ENCODE measurements at places on chromosomes 2 and 18.

DNA sequence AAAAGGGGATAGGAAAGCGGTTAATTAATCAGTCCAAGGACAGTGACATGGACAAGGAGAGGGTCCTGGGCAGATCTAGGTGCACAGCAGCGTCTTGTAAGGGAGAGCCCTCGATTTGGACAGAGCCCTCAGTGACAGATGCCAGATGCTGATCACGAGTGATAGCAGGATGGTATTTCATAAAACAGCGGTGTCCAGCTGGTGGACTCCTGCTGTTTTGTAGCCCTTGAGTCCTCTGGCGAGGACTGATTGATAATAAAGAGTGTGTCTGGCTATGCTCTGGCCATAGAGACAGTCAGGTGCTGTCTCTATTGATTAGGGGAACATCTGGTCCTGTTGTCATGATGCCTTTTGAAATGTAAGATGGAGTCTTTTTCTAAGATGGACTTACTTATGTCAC, 180.7 kb downstream of the NCK2 start:
- DNase-seq: no peak

- no peak for DNase-seq
Observed at GRCh38 chr2:126634273-126634861, 21.6 kb upstream of the GYPC start.

DNA sequence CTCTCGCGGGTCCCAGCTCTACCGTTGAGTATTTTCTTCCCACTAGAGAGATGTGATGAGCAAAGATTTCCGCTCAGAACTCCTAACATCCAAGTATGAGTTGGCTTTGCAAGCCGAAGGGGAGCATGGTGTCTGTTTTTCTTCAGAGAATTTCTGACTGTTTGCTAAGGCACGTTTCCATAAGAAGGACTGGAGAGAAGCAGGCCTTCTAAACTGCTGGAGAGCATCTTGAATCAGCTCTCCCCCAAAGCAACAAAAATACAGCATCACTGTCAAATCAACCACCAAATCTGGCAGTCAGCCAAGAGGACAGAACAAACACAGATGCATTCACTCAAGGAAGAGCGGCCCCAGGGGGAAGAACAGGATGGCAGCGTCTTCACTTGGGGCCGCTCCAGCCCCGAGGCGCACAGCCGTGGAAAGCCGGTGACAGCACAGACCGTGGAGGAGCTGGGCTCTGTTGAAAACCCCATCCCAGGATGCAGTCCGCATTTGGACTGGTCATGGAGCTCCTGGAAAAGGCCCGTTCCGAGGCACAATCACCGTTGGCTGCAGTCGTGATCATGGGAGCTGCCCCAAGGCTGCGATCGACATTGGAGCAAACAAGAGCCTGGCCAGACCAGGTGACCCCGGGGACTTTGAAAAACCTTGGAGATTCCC, 101.4 kb downstream of the NFATC1 start:
- DNase-seq: no peak

- DNase-seq: no peak
Observed at GRCh38 chr2:21392649-21393048, 268.9 kb downstream of the TDRD15 start.

DNA sequence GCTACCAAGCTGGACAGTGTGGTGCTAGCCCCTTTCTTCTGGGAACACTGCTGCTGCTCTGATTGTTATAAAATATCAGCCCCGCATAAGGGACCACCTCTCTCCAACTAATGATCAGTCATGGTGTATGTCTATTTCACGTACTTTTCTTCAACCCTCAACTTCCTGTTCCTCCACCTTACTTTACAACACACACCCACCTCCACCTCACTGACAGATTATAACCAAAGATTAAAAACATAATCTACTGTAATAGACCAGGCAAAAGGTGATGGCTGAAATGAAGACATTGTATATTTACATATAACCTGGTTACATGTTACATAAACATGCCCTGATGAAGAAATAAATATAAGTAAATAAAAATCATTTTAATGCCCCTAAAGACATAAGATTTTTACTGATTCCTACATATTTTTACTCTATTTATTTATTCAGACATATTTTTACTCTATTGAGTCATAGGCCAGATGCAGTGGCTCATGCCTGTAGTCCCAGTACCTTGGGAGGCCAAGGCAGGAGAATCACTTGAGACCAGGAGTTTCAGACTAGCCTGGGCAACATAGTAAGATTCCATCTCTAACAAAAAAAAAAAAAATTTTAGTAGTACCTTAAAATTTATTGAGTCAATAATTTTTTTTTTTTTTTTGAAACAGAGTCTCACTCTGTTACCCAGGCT, 12.8 kb downstream of the STK39 start:
- DNase-seq: no peak

- no peak for DNase-seq
Observed at GRCh38 chr2:168433527-168433926, 22.5 kb upstream of the CERS6 start.

DNA sequence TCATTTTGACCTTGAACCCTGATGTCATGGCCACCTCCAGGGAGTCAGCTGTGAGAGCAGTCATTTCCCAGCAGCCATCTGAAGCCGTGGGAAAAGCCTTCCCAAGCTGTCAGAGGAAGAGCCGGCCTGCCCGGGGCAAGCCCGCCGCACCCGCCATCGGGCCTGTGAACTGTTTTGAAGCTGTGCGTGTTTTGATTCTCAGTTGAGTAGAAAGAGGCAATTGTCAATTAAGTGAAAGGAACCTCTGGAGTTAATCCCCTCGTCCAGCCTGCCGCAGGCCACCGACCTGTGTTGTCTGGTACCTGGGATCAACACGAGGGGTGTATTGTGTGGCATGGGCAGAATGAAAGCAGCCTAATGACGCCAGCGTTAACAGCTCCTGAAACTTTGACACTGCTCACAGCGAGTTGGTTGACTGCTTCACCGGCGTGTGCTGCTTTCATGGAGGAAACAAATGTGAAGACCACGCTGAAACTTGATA, 318.4 kb downstream of the AGAP1 start:
- DNase-seq: no peak

DNA sequence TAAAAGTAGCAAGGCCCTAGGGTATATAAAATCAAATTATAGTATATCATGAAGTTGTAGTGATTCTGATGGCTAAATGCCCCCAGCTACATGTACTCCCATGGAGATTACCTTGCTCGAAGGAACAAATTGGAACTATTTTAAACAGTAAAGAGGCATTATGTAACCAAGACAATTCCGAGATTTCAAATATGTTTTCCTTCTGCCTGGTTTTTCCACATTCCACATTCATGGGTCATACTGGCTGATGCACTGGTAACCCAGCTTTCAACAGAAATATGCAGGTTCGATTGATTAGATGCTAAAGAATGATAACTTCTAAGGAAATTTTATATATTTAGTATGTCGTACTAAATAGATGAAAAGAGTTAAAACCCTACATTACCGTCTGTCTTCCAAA, 62.3 kb upstream of the MGAT4A start:
- no peak for DNase-seq

DNA sequence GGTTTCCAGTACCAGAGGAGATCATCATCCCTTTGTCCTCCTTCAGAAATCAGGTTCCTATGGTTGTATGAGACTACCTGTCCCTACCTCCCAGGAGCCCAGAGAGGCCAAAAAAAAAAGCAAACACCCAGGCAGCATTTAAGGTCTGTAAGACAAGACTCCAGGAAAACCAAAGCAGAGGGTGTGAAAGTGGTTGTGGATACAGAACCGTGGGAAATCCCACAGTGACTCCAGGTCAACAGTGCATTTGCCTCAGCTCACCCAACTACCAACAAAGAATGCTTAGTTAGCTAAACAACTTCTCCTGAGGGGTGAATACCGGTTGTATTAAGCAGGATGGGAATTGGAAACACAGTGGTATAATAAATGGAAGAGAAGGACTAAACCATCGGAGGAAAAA, 83.6 kb downstream of the LBH start:
- no peak for DNase-seq

GRCh38 chr2:212730994-212731393, 192.4 kb upstream of the ERBB4 start:
- DNase-seq: no peak

- no peak for DNase-seq
Observed at GRCh38 chr2:1613078-1613445, 131.3 kb downstream of the PXDN start.

GRCh38 chr18:75678627-75679026, 251.1 kb upstream of the SMIM21 start:
- no peak for DNase-seq

- DNase-seq: no peak
Observed at GRCh38 chr2:107027205-107027604, 141.2 kb upstream of the ST6GAL2 start.

GRCh38 chr2:187500585-187501359, 52.7 kb upstream of the CALCRL start:
- no peak for DNase-seq

DNA sequence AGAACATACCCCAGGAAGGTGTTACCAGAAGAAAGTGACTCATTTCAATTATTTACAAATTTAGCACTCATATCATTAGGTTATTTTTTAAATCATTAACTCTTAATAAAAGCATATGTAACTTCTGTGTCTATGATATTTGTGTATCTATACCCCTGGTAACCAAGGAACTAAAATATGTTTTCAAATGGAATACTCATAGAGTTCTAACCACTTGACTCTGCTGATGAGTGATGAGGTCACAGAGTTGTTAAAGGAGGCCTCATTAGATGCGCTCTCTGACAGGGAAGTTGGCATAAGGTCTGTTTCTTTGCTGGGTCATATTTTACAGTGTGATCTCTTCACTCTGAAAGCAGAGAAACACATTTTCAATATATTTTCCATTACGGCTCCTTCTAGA, 73.4 kb downstream of the CCDC150 start:
- DNase-seq: no peak

- DNase-seq: no peak
Observed at GRCh38 chr2:101951296-101951695, 40.5 kb upstream of the IL1R2 start.

DNA sequence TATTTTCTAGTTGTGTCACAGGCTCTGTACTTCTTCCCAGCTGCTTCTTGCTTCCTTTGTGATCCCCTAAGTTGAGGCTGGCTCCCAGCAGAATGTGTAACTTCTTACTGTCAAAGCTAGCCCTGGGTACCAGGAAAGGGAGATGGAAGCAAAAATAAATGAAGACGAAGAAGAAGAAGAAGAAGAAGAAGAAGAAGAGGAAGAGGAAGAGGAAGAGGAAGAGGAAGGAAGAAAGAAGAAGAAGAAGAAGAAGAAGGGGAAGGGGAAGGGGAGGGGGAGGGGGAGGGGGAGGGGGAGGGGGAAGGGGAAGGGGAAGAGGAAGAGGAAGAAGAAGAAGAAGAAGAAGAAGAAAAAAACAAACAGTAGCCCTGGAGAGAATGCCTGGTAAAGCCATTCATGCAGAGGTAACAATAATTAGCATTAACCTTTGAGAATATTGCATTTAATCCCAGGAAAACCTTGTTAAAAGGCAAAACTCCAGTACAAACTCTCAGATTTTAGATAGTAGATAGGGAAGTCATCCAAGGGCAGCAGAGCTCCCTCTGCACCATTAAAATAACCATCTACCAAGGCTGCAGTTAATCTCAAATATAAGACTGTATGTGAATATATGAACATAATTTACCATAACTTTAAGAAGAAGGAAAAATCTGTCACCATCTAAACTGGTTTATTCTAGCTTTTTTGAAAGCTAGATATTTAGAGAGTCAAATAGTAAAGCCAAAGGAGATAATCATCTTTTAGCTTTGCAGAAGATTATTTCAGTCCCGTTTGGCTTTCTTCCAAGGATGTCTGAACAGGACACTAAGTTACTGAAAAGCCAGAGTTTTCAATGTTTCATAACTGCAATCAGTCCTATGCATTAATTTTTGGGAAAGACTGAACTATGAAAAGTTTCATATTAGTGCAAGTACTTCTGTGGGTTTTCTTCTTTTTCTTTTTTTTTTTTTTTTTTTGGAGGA, 44.3 kb upstream of the FBXO11 start:
- DNase-seq: no peak

GRCh38 chr2:176339208-176339607, 70.0 kb downstream of the MTX2 start:
- DNase-seq: no peak

GRCh38 chr2:102520801-102521200, 47.8 kb downstream of the SLC9A4 start:
- no peak for DNase-seq

- DNase-seq: no peak
Observed at GRCh38 chr18:54206447-54206846, 18.0 kb downstream of the MBD2 start.

- no peak for DNase-seq
Observed at GRCh38 chr18:26021061-26021754, 69.2 kb downstream of the SS18 start.

DNA sequence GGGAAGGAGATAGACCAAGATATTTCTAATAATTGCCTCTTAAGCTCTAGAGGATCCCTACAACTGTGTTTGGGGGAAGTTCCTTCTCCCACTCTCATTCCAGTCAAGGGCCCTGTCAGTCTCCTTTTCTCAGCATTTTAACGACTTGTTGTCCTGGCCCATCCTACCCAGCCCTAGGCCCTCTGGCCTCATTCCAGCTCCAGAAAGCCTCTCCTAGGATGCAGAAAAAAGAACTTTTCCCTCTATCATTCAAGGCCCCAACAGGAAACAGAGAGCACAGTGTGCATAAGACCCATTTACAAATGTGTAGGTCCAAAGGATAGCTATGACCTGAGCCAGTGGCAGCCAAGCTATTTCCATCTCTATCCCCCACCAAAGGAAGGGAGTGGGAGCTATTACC, 14.0 kb downstream of the PKDCC start:
- no peak for DNase-seq

DNA sequence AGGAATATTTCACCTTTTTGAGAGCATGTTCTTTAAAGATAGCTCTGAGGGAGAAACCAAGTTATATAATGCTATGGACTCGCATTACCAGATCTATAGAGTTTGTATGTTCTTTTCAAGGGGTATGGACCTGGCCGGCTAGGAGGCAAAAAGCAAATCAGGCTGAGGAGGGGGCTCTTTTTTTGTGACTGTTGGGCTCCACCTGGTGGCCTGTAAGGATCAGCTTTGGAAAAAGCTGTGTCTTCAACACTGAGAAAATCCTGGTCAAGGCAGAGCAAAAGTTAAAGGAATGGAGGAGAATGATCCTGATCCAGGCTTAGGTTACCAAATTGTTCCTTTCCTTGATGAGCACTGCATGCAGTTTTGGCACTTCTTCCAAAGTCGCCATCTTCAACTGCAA, 180.5 kb downstream of the DIS3L2 start:
- no peak for DNase-seq

- DNase-seq: no peak
Observed at GRCh38 chr2:128818704-128819491, 500.2 kb upstream of the HS6ST1 start.

GRCh38 chr2:223235986-223236385, 184.0 kb downstream of the KCNE4 start:
- DNase-seq: no peak
